ENCODE measurements at places on chromosomes 3 and 15.

DNA sequence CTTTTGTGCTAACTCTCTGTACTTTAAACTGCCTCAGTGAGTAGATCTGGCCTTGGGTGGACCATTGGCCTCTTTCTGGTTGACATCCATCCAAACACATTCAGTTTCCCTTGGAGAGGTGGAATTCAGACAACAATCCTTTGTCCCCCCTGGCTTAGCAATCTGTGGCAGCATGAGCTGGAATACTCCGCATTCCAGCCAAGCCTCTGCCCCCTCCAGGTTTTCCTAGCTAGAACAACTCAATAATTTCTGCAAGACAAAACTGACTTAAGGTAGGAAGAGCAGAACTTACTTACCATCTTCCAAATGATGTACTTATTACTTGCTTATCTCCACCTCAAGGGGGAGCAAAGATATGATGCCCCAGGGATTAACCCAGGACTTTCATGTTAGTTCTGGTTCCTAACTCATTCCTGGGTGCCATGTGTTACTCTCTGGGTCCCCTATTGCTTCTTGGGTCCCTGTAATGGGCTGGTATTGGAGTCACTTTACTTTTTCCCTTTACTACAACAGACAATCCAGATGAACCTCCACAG, 21.8 kb upstream of the IL16 start:
- no peak for DNase-seq

- no peak for DNase-seq
Observed at GRCh38 chr15:56192659-56193442, 50.8 kb downstream of the RFX7 start.

DNA sequence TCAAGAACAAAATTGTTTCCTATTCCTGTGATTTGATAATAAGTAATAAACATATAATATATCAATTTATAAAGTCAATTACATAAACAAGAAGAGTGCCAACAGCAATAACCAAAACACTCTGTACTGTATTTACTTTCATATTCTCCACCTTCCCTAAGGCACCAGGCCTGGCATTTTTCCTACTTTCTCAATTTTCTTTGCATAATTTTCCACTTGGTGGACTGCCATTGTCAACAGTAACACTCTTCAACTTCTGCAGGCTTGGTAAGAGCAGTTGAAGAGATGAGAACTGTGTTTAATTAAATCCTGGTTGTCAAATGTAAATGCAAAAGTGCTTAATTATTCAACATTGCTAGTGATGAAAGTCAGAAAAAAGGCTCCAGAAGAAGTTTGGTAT, 229.8 kb upstream of the PLSCR5 start:
- no peak for DNase-seq

DNA sequence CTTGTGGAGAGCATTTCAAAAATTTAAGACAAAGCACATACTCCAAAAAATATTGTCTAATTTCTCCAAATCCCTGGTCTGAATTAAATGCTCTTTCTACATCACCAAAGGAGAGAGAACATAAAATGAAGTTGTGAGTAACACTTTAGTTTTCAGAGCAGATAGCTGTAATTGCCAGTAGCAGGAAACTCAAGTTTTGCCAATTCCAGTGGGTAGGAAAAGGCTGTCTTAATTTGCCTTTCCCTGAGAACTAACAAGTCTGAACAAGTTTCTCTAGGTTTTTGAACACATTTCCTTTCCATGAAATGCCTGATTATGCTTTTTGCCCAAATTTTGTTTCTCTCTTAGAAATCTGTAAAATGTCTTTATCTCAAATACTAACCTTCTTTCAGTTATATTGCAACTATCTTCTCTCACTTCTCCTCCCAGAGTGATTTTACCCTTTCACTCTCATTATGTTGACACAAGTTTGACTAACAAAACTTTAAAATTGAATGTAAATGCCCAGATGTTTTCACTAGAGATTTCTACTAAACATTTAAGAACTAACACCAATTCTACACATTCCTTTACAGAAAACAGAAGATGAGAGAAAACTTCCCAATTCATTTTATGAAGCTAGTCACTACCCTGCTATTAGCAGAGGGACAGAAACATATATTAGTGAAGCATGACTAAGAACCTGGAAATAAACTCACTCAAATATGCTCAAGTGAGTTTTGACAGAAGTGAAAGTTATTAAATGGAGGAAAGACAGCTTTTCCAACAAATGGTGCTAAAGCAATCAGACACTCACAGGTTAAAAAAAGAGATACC, 38.4 kb downstream of the RFX7 start:
- no peak for DNase-seq

DNA sequence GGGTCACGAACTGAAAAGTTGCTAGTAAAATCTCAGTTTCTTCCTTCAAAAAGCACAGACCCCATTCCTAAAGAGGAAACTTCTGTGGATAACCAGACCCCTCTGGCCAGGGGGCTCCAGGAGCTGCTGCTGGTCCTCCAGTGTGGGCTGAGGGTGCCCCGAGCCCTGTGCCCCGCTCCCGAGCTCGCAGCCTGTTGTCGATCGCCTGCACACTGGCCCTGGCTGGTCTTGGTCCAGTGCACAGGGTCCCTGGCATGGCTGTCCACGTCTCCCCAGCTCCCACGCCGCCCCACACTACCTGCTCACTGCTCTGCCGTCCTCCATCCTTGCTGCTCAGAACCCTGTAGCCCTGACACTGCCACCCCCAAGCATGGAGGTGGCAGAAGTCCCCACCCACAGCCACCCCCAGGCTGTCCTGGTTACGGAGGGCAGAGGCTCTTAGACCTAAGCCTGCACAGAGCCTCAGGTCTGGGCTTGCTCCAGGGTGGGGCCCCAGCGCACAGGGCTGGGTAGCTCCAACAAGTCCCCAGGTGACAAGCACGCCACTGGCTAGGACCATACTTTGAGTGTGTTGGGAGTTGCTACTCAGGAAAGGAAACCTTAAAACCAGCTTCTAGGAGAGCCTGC, 87.0 kb downstream of the PLXNA1 start:
- no peak for DNase-seq

DNA sequence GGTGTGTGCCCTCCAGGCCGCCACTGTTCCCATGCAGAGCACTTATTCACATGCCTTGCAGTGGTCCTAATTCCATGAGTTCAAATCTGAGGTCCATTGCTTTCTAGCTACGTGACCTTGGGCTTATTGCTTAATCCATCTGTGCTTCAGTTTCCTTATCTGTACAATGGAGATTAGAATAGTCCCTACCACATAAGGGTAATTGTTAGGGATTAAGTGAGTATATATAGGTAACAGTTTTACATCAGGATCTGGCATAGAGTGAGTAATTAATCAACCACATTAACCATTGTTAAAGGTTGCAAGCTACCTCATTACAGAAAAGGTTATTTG, 7.6 kb downstream of the CPN2 start:
- DNase-seq = no peak

- DNase-seq = no peak
Observed at GRCh38 chr3:87553058-87553457, 276.7 kb upstream of the POU1F1 start.
